ENCODE measurements at places on chromosomes 4 and X. TPM values are rescaled to one million over a fixed set of nuclear protein-coding genes. Genes with fewer than 3 reads are reported as not detected.
A peak's percentile ranks its signal among the peaks of the same experiment; 100 is the strongest.

The FGD1 gene
- 18.5 TPM for total RNA-seq

GRCh38 chr4:2910409-2910808, 52.8 kb downstream of the NOP14 start:
- no peak for DNase-seq
- H3K4me1 ChIP-seq = peaks cover 13% of the 10 kb centered on the region
- H3K27me3 ChIP-seq = no peaks in the 10 kb centered on the region

The RNF150 gene
- total RNA-seq = 0.55 TPM

GRCh38 chr4:1846580-1846979, 9.4 kb downstream of the LETM1 start:
- no peaks in the 10 kb centered on the region for H3K27me3 ChIP-seq
- no peak overlapping the region for H3K27ac ChIP-seq
- no peak for DNase-seq
- H3K4me3 ChIP-seq = no peak overlapping the region

GRCh38 chr4:157564771-157565170, 344.2 kb downstream of the GRIA2 start:
- H3K27me3 ChIP-seq = no peaks in the 10 kb centered on the region
- DNase-seq = no peak
- no peaks in the 10 kb centered on the region for H3K36me3 ChIP-seq
- no peak overlapping the region for H3K4me3 ChIP-seq

DNA sequence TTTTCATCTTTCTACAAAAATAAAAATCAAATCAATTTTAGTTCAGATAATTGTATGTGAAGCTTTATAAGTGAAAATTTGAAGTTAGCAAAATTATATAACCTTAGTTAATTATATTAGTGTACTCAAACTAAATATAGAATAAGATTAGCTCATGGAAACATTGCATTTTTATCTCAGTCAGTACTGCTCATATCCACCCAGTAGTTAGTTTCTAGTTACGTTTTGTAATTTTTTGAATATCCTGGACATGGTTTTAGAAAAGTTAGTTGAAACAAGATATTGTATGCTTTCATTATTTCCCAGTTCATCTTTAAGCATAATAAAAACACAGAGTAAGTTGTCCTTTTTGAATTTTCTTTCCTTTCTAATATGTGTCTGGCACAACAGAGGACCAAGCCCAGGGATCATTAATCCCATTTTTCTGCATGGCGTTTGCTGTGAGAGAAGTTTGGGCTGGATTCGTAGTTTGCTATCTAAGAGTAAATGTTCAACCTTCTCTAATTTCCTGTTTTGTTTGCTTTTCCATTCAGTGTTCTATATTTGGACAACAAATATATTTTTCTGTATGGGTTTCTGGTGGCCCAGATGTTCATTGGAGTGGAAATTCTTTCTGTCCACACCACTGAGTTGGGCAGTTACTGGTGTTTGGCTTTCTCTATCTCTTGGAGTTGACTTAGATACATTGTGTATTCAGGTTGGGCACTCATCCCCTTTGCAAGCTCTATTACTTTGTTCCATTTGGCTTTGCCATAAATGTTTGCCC, 12.1 kb downstream of the TBL1X start:
- no peak overlapping the region for H3K4me3 ChIP-seq
- peaks cover 4% of the 10 kb centered on the region for H3K36me3 ChIP-seq
- peaks cover 5% of the 10 kb centered on the region for H3K4me1 ChIP-seq
- no peaks in the 10 kb centered on the region for H3K27me3 ChIP-seq
- H3K27ac ChIP-seq = no peak overlapping the region
- DNase-seq = no peak

DNA sequence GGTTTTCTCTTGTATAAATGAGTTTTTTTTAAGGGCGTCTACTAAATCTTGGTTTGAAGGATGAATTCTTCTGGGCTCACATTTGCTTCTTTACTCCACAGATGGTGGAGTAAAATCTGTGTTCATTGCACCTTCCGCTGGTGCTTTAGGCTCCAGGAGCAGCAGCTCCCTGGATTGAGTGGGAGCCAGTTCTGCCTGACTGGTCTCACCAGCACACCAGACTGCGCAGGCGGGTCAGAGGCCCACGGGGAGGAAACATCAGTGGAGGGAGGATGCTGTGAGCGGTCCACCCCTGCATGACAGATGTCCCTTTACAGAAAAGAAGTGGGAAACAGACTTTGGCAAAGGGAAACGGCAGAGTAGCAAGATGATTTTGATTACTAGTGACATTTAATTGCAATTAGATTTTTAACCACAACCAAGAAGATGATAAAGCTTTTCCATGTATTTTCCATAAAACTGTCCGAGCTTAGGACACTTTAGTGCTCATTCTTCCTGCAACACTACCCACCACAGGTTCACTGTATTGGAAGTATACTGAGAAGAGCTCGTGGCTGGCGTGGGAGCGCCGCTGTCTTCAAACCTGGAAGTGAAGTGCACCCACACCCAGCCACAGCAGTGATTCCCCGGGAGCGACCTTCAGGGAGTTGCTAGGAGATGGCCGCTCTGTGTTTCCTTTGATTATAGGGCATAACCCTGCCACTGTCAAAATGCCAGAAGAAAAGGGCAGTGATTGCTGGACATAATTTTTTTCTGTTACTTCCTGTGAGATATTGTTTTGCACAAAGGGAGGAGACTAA, 95.2 kb downstream of the SORBS2 start:
- no peak overlapping the region for H3K4me3 ChIP-seq
- no peaks in the 10 kb centered on the region for H3K27me3 ChIP-seq
- no peaks in the 10 kb centered on the region for H3K36me3 ChIP-seq
- DNase-seq = no peak

GRCh38 chrX:10769195-10769594, 148.8 kb upstream of the MID1 start:
- no peaks in the 10 kb centered on the region for H3K4me1 ChIP-seq
- H3K4me3 ChIP-seq = no peak overlapping the region

GRCh38 chrX:9465380-9466123, 694 bp downstream of the TBL1X start:
- peak overlapping the region; percentile 86 for H3K4me3 ChIP-seq
- DNase-seq = no peak
- H3K36me3 ChIP-seq = no peaks in the 10 kb centered on the region
- peaks cover 39% of the 10 kb centered on the region for H3K4me1 ChIP-seq
- peak overlapping the region; percentile 88 for H3K27ac ChIP-seq

The WDR17 gene
- 1.3 TPM for total RNA-seq

GRCh38 chrX:50700921-50701320, 113.1 kb downstream of the SHROOM4 start:
- no peak overlapping the region for H3K4me3 ChIP-seq
- no peak for DNase-seq
- H3K27me3 ChIP-seq = no peaks in the 10 kb centered on the region
- no peak overlapping the region for H3K27ac ChIP-seq
